ENCODE measurements at places on chromosomes 3 and 15. TPM values are rescaled to one million over a fixed set of nuclear protein-coding genes. Genes with fewer than 3 reads are reported as not detected.
A peak's percentile ranks its signal among the peaks of the same experiment; 100 is the strongest.

DNA sequence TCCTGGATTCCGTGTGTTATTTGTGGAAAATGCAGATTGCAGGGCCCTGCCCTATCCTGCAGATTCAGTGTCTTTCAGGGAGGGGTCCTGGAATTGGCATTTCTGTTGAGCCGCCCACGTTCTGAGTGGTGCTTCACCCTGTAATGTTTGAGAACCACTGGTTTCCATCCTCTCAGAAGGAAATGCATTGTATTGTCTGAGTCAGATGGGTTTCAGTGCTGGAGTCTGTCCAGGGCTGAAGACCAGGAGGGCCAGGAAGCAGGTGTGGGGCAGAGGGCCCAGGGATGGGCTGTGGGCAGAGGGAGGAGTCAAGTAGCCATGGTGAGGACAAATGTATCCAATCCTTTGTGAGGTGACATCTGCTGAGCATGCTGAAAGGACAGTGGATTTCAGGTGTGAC, 123.8 kb downstream of the SV2B start:
- no peak for DNase-seq

- DNase-seq: no peak
These were observed 11.8 kb downstream of the PLCD1 start for GRCh38 chr3:38017445-38018295.

GRCh38 chr15:61660579-61660978, 399.7 kb downstream of the VPS13C start:
- no peak for DNase-seq

GRCh38 chr3:46490338-46491084, 7.3 kb upstream of the RTP3 start:
- no peak for DNase-seq

Gene ABCC5
- total RNA-seq: 29.9 TPM

DNA sequence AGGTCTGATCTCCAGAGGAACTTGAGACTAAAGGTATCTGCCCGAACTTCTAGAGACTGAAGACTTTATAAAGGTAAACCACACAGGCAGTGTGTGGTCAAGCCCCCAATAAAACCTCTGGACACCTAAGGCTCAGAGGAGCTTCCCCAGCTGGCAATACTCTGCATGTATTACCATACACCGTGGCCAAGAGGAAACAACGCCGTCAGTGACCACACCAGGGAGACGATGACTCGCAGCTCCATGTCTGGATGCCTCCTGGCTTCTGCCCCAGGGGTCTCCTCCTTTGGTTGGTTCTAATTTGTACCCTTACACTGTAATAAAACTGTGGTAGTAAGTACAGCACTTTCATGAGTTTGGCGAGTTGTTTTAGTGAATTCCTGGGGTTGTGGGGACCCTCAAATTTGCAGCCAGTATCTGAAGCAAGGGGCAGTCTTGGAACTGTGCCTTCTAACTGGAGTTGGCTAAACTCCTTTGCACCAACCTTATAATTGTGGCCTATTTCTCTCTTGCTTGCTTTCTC, 32.1 kb upstream of the BCL2L10 start:
- DNase-seq: no peak

DNA sequence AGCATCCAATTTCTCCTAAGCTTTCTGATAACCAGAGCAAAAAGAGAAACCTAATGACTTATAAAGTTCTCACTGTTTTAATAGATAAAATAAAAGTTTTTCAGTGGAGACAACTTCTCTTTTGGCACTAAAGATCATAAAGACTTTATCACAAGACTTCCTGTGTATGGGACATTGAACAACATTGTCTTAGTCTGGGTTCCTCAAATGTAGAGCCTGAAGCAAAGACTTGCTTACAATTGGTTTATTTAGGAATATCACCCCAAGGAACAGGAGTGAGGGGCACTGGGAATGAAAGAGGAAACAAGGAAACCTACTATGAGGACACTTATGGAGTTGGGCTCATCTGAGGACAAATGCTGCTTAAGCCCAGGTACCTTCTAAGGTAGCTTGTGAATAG, 127.4 kb downstream of the B3GALNT1 start:
- DNase-seq: no peak

DNA sequence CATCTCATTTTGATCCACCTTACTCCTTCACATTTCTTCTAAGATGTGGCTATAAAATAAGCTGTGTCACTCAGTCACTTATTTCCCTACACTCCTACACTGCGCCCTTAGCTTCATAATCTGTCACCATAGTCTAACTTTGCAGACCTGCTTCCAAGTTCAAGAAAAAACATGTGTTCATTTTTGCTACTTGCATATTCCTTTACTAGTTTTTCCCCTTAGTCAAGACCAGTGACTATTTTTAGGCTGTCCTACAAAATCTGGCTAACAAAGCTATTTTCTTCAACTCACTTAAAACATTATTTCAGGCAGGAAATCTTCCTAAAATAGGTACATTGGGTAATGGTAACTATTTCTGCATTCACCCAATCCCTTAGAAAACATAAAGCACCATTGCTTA, 272.5 kb downstream of the TBC1D5 start:
- no peak for DNase-seq

DNA sequence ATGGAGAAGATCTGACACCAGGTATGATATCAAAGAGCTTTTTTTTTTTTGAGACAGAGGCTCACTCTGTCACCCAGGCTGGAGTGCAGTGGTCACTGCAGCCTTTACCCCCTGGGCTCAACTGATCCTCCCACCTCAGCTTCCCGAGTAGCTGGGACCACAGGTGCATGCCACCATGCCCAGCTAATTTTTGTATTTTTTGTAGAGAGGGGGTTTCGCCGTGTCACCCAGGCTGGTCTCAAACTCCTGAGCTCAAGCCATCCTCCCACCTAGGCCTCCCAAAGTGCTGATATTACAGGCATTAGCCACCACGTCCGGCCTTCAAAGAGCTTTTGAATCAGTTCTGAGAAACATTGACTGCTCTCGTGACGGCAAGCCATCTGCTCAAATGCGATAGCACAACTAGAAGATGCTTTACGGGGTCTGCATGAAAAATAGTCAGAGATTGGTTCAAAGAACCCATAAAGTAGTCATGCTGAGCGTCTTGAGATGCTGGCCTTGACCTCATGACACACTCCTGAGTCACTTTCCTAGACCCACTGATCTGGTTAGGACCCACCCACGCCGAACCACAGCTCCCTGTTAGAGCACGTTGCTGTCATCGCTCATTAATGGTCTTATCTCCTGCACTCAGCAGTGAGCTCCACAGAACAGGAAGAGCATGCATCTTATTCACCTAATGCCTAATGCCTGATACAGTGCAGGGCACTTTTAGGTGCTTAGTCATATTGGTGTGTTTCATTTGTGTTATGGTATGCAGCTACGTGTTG, 57.0 kb upstream of the NR2F2 start:
- no peak for DNase-seq

- no peak for DNase-seq
These were observed 15.1 kb downstream of the CSPG4 start for GRCh38 chr15:75697523-75697922.

DNA sequence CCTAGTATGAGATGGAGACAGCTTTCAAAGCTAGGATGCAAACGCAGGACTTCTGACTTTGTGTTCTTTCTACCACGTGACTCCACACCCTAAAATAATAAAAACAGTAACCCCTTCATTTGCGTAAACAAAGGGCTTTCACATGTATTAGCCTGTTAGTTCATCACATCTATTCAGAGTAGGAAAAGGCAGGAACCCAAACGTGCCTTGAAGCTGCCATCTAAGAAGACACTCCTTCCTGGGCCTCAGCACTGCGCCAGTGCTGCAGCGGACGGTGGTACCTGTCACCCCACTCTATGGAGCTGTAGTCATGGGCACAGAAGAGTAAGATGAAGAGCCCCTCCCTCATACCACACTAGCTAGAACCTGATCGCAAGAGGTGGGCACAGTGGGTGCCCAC, 34.3 kb downstream of the PLD1 start:
- no peak for DNase-seq

Gene CACNA1D
- 50.3 TPM for total RNA-seq

- peak; percentile 70 for DNase-seq
These were observed 1.9 kb downstream of the GNAI2 start for GRCh38 chr3:50237754-50238548.
